ENCODE measurements at places on chromosomes 5 and 9.

GRCh38 chr9:117868594-117868993, 164.4 kb downstream of the TLR4 start:
- ATAC-seq = no peak

DNA sequence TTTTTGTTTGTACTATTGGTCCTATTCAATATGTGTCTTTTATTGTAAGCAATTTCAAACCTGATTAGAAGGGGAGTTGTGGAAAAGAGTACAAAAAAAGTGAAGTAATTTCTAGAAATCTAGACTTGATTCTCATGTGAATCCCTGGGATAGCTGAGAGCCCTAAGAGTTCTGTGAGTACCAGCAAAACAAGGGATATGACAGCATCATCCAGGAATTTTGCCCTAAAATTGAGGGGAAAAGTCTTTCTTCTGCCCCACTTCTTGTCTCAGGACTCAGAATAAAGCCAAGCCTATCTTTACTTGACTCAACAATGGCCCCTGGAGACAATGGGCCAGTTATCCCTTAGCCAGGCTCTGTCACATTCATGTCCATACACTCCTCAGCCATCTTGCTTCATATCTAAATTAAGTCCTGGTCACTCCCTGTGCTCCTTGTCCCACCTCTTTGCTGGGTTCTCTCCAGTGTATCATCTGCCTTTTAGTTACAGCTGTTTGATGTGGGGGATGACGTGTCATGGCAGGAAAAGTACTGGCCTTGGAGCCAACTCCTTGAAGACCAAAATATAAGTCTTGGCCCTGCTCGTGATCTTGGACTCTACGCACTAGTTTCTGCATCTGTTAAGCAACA, 81.2 kb downstream of the ADAMTS12 start:
- no peak for ATAC-seq

DNA sequence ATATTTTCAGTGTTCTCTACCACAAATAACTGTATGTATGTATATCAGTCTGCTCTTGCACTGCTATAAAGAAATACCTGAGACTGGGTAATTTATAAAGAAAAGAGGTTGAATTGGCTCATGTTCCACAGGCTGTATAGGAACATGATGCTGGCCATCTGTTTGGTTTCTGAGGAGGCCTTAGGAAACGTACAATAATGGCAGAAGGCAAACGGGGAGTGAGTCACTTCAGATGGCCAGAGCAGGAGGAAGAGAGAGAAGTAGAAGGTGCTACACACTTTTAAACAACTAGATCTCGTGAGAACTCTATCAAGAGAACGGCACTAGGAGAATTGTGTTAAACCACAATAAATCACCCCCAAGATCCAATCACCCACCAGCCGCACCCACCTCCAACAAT, 121.7 kb downstream of the ADAMTS6 start:
- ATAC-seq = no peak

DNA sequence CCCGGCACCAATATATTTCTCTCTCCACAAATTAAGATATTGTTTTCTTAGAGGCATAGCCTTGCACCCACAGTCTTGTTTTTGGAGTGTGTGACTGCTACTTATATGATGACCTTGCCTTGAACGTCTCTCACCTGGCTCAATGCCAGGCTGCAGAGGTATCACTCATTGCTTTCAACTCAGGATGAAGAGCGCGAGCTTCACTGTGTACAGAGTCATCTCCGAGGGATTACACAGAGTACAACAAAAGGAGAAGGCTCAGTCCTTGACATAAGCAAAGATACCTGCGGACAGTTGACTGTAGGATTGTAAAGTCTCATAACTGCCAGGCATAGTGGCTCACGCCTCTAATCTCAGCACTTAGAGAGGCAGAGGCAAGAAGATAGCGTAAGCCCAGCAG, 53.8 kb downstream of the CD180 start:
- no peak for ATAC-seq

DNA sequence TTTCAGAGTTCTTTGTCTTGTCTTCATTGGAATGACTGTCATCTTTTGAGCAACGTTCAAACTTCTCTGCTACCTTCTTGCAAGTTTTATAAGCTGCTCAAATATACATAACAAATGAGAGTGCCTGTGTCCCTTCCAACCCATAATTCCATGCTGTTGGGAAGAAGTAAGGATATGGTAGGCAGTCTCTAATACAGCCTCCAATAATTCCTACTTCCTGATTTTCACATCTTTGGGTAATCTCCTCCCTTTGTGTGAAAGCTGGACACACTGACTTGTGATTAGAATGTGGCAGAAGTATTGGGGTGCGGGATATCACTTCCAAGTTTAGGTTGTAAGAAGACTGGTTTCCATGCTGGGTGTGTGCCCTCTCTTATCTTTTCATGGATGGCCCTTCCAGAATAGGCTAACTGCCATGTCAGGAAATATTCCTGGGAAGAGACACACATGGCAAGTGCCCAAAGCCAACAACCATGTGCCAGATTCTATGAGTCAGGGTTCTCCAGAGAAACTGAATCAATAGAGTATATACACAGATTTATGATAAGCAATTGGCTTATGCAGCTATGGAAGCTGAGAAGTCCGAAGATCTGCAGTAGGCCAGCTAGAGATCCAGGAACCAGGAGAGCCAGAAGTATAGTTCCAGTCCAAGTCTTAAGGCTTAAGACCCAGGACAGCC, 531.3 kb downstream of the NTRK2 start:
- no peak for ATAC-seq

- ATAC-seq = no peak
These were observed 200.5 kb upstream of the ACTBL2 start for GRCh38 chr5:57683036-57683630.

GRCh38 chr5:55917402-55918086, 66.4 kb downstream of the IL31RA start:
- no peak for ATAC-seq

DNA sequence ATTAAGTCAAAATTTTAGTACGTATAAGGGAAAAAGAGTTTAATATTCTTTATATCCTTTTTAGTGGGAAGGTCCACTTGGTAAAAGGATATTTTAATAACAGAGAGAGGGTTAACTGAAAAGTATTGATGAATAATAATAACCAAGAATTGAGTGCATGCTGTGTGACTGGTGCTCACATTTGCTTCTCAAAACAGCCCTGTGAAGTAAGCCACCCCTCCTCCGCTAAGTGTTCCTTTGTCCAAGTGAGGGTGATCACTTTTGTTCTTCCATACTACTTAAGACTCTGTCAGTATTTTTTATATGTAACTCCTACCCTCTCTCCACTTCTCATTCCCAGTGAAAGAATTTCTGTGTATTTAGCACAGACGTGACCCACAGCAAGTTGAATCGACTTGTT, 51.5 kb downstream of the SLC44A1 start:
- ATAC-seq = no peak

- no peak for ATAC-seq
These were observed 18.2 kb upstream of the WDR38 start for GRCh38 chr9:124835026-124835557.

DNA sequence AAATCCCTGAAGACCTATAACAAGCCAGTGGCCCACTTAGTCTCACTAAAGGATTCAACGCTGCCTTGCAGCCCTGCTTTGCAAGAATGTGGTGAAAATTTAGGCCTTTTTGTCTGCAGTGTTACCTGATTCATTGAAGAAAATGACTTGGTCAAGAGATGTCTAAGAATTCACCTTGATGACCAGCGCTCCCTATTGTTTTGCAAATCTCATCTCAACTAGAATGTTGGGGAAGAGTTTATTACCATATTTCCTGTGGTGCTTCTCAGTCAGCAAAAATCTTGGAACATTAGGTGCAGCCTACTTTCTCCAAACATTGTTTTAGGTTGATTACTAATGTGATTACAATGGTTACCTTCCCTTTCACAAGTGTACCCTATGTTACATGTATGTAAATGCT, 53.5 kb downstream of the PLK2 start:
- ATAC-seq = no peak

DNA sequence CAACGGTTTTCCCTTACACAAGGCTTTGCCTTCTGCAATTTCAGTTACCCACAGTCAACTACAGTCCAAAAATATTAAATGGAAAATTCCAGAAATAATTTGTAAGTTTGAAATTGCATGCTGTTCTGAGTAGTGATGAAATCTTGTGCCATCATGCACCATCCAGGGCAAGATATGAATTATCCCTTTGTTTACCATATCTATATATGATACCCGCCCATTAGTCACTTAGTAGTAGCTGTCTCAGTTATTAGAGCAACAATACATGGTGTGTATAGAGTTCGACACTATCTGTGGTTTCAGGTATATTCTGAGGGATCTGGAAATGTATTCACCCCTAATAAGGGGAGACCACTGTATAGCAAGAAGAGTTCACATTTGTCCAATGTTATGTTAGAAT, 29.4 kb downstream of the ERBIN start:
- no peak for ATAC-seq

- ATAC-seq = no peak
These were observed 3.8 kb downstream of the CREB3 start for GRCh38 chr9:35736201-35736633.

DNA sequence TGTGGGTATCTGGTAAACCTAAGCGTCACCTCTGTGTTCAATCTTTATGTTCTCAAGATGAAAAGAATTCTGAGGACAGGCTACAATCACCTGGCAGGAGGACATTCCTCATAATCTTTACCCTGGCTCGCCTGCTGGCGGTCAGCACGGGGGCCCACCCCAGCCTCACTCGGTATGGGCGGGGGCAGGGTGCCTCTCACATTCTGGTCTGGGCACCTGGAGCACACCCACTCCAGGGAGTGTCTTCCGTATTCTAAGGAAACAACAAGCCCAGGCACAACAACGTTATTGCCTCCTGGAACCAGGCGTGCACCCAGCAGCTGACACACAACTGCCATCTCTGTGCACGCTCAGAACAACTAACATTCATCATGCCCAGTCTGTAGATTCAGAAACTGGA, 179.8 kb downstream of the ROR2 start:
- ATAC-seq = no peak

DNA sequence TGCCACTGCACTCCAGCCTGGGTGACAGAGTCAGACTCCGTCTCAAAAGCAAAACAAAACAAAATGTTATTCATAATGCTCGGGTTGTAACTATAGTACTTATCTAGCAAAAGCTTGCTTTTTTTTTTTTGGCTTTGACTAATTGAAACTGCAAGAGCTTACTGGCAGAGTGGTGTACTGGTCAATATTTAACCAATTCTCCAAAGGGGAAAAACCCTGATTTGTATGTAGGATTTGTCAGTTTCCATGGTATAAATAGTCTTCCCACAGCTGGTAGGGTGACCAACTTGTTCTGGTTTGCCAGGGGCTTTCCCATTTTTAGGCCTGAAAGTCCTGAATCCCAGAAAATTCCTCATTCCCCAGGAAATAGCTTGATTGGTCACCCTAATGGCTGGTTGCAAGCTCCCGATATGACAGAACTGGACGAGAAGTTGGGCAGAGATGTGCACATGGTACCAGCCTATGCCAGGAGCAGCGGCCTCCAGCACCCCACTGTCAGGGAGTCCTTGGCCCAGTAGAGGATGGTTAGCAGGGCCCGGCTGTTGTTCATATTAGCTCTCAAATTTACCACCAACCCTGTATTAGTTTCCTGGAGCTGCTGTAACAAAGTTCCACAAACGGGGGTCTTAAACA, 58.0 kb downstream of the FXN start:
- ATAC-seq = no peak

DNA sequence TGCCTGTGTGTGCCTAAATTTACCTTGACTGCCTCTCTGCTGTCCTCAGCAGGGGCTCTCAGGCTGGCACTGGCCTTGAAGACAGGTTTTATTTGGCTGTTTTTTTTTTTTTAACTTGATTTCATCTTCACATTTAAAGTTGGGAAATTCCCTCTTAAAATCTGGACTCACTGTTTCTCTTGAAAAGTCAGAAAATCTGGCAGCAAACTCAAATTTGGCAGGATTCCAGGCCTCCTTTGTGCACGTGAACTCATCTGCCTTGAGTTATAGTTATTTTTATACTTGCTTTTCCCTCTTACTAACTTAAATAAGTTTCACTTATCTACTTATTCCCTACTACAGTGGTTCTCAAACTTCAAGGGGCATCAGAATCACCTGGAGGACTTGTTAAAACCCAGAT, 118.4 kb upstream of the MAP3K1 start:
- ATAC-seq = no peak

- ATAC-seq = no peak
These were observed 659 bp upstream of the TUSC1 start for GRCh38 chr9:25678846-25679360.

- ATAC-seq = no peak
These were observed 492.2 kb upstream of the ARRDC3 start for GRCh38 chr5:91875196-91875779.

- peak; percentile 74 for ATAC-seq
These were observed 132.2 kb downstream of the FBXO4 start for GRCh38 chr5:42057254-42057690.

GRCh38 chr5:58241389-58241788, 218.5 kb downstream of the PLK2 start:
- no peak for ATAC-seq

- ATAC-seq = no peak
These were observed 99.2 kb downstream of the SPOCK1 start for GRCh38 chr5:137399911-137400310.

GRCh38 chr9:115216873-115217272, 98.9 kb upstream of the TNC start:
- peak; percentile 73 for ATAC-seq

GRCh38 chr9:99415606-99416005, 193.5 kb downstream of the SEC61B start:
- ATAC-seq = no peak

- ATAC-seq = no peak
These were observed 63.2 kb upstream of the FRRS1L start for GRCh38 chr9:109230277-109230676.

DNA sequence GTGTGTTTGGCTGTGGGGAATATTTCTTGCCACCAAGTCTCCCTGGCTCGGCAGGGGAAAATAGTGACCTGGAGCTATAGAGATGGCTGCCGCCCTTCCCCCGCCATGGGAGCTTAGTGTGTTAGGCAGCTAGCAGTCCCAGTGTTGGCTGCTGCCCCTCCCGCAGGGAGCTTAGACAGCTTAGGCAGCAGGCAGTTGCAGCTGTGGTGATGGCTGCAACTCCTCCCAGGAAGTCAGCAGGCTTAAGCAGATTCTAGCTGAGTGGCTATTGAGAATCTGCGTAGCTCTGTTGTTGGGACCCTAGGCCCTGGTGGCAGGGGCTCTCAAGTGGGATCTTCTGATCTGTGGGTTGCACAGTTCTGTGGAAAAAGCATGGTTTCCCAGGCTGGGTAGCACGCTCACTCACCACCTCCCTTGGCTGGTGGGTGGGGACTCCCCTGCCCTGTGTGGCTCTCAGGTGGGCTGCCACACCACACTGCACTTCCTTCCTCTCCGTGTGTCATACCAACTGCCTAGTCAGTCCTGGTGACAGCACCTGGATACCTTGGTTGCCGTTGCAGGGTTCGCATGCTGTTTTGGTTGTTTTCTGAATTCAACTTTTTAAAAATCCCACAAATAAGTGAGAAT, 9.3 kb downstream of the OR1N2 start:
- ATAC-seq = peak; percentile 39

GRCh38 chr9:93620041-93620506, 43.7 kb downstream of the PHF2 start:
- ATAC-seq = no peak

- no peak for ATAC-seq
These were observed 142.2 kb downstream of the SNX18 start for GRCh38 chr5:54659700-54660131.

Measured in stimulated activated memory B cell treated with anti-CD40 and anti-IgM and Interleukin-4, amounts not matched to agents 10 μg/mL and 1 μg/mL and 100 μg/mL, for 72 hours (primary cell).